ENCODE measurements at places on chromosomes 12 and 14.

- no peak for DNase-seq
These were observed 9.4 kb downstream of the AHNAK2 start for GRCh38 chr14:104968541-104969401.

- no peak for DNase-seq
These were observed 21.7 kb downstream of the GALNT16 start for GRCh38 chr14:69281450-69282169.

GRCh38 chr12:51334764-51335163, 10.8 kb upstream of the BIN2 start:
- DNase-seq = no peak

DNA sequence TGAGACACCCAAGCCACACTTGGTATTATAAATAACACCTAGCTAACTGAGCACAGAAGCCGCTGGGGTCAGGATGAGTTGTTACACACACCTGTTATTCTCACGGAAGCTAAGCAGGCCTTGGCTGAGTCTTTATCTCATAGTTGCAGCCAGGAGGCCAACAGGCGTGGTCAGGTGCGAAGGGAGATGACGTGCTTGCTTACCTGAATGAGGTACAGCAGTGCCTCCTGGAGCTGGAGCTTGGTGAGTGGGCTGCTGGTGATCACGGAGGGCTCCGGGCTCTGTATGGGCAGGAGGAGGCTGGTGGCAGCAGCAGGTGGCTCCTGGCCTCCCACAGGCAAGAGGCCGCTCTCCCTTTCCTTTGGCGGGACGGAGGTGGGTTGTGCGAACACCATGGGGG, 30.4 kb upstream of the CACNA2D4 start:
- no peak for DNase-seq

- no peak for DNase-seq
These were observed 197.7 kb upstream of the DDHD1 start for GRCh38 chr14:53350866-53351265.

GRCh38 chr12:130826151-130826801, 12.8 kb downstream of the STX2 start:
- DNase-seq = peak; percentile 84

- no peak for DNase-seq
These were observed 100.6 kb upstream of the BCL2L14 start for GRCh38 chr12:11970155-11970520.

- no peak for DNase-seq
These were observed 68.8 kb upstream of the CCDC91 start for GRCh38 chr12:28121433-28121832.

DNA sequence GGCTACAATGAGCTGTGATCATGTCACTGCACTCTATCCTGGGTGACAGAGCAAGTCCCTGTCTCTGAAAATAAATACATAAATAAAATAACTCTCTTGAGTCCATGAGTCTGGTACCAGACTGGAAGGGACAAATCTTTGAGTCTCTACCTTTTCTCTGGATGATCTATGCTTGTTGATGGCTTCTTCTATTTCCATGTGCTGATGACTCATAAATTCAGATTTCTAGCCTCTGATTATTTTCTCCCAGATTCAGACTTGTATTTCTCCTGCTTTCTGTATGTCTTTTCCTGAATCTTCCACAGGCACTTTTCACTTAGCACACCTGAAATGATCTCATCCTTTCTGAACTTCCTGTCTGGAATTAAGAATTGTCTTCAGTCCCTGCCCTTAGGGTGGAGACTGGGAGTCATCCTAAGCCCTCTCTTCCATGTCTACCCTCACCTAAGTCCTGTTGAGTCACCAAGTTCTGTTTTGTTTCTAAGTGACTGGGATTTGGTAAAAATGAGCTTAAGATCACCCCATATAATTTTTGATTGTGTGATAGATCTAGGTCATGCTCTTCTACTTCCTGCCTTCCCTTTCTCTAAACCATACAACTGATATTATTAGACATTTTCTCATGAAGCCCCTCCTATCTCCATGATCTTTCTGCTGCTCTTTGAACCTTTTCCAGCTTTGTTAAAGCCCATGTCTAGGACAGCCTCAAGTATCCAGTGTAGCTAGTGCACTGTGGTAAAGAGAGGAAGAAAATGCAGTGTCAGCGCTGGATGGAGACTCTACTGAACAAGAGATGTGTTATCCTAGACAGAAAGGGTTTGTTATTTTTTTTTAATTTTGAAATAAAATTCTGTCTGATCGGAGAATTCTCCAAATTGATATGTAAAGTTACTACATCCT, 13.1 kb downstream of the AKAP6 start:
- DNase-seq = no peak

DNA sequence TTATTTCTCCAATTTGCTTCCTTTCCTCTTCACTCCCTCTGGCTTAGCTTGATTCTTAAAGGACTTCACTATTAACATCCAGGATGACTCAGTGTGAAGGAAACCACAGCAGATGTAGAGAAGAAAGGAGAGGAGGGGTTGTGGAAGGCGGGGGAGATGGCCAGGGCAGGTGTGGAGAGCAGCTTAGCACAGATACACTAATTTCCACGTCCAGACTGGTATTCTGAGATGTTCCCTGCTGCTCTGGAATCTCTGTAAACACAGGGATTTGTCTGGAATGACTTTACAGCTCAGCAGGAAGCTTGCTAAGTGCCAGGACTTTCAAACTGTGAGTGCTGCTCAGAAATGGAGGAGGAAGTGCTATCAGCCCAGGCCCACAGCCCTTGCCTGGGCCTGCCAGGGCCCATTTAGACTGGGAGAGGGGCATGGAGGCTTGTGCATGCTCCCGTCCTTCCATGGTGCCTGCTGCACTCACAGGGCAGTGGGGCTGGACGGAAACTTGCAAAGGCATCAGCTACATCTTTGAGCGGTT, 202.5 kb upstream of the DDHD1 start:
- no peak for DNase-seq

GRCh38 chr14:63343878-63344277, 25.1 kb upstream of the GPHB5 start:
- DNase-seq = no peak

DNA sequence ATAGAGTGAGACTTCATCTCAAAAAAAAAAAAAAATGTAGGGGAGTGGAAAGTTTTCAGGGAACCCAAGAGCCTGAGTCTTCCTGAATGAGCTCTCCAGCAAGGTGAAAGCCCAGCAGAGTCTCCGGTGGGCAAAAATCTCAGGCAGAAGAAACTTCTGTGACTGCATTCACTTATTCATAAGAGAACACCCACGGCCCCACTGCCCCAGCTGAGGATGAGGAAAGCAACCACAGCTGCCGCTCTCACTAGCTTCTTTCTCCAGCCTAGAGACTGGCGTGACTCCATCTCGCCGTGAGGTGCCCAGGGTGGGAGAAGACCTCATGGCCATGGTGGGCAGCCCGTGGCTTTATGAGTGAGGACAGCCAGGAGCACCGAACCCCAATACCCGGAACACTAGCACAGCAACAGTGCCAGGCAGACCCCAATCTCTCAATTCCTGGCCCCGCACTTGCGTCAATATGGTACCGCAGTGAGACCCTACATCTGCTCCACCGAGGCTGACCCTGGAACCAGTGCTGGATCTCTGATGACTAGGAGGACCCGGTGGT, 29.7 kb upstream of the DYNC1H1 start:
- DNase-seq = no peak

DNA sequence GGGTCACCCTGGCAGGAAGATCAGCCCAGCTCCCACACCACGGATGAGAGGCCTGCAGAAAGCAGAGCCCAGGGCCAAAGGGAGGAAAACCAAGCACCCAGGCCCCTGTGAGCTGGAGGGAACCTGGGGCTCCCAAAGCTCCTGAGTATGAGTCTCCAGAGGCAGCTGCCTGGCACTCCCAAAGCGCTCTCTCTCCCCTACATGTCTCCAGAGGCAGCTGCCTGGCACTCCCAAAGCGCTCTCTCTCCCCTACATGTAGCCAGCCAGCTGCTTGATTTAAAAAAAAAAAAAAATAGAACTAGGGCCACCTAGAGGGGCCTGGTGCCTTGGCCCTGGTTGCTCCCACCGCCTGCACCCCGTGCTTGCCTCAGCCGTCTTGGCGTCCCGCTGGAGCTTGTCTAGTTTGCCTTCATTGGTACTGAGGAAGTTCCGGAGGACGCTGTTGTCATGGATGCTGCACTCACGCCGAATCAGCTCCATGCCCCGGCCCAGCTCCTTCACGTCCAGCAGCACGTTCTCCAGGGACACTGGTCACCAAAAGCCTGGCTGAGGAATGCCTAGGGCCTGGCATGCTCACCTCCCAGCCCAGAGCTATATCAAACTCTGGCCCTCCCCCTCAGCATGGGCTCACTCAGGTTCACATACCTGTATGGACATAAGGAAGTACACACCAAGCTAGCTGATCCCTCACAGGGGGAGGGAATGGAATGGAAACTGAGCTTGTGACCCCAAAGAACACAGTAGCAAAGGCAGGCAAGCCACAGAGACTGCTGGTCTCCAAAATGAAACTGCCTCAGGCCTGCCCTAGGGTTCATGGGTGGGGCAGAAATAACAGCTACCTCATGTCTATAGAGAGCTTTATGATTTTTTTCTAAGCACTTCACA, 24.7 kb downstream of the PRPF40B start:
- no peak for DNase-seq

- DNase-seq = no peak
These were observed 71.7 kb upstream of the PRICKLE1 start for GRCh38 chr12:42660968-42661937.

DNA sequence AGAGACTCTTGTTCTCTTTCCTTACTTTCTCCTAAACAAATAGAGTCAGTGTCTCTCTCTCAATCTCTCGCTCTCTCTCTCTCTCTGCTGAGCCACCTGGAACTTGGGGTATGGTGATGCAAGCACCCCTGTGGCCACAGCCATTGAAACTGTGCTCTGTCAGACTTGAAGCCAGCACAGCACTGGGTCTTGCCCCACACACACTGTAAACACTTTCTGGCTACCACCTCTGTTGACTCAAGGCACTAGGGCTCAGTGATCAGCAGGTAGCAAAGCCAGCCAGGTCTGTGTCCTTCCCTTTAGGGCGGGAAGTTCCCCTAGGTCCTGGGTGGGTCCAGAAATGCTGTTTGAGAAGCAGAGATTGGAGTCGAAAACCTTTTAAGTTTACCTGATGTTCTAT, 125.9 kb upstream of the GARIN6 start:
- DNase-seq = no peak

GRCh38 chr12:88182416-88182815, 40.3 kb downstream of the TMTC3 start:
- DNase-seq = no peak

DNA sequence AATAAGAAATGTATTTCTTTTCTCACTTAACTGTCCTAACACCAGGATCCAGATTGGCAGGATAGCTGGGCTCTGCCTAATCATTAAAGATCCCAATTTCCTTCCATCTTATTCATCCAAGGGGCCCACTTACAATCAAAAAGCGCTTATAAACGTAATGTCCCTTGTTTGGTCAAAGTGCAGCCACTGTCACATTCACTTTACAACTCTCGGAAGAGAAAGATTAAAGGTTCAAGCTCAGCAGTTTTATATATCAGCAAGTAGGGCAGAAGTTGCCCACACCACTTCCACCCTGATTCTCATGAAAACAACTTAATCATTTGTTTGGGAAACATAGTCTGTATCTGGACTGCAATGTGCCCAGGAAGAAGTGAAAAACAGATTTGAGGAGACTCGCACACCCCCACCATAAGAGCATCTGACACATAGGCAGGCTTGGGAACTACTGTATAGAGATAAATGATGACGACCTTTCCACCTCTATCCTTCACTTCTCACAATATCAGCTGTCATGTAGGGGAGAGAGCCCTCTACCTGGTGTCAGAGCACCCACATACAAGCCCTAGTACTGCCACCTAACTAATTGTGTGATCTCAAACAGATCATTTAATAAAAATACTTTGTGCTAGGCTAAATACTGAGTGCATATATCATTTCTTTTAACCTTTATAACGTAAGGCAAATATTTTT, 80.8 kb downstream of the CAPZA3 start:
- DNase-seq = no peak

GRCh38 chr12:132432721-132433577, 57.0 kb upstream of the FBRSL1 start:
- DNase-seq = no peak

DNA sequence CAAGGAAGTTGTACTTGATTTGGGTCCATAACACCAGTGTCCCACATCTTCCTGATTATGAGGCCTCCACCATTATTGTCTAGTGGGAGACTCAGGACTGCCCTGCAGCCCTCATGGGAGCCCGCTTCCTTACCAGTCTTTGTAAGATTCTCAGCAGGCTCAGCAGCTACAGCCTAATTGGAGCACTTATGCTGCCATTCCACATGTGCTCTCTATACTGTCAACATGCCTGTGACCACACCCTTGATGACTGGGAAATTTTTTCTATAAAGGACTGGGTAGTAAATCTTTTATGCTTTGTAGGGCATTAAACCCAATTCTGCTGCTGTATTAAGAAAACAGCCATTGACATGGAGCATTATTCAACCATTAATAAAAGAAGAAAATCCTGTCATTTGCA, 145.5 kb upstream of the IGF1 start:
- DNase-seq = no peak

DNA sequence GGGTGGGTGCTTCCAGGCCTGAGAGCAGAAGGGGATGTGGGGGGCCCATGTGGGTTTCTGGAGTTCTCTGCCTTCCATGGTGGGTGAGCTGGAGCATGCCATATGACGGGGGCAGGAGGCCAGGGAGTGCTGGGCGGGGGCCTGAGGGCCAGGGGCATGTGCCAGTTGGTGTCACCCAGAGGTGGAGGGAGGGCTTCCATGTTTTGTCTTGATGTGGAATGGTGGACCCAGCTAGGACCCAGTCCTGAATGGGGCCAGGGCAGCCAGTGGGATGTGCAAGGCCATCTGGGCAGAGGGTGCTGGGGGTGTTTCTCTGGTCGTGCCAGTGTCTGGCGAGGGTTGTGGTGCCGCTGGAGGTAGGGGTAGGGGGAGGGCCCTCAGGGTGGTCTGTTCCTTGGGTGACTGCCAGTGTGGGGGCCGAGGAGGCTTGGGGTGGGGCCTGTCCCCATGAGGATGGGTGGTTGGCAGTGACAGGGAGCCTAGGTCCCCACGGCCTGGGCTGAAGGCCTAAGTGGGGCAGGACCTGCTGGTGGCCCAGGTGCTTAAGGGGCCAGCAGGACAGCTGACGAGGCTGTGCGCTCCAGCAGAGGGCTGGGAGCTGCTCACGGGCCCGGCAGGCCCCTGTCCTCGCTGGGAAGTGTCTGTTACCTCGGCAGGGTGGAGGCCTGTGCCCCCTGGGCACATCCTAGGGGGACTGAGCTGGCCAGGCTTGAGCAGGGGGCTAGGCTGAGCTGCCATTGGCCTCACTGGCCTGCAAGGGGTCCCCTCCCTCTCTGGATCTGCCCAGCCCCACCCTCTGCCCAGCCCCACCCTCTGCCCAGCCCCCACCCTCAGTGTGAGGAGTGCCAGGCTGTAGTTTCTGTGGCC, 26.8 kb downstream of the CEP170B start:
- no peak for DNase-seq

- no peak for DNase-seq
These were observed 35.3 kb upstream of the TTC7B start for GRCh38 chr14:90851327-90852036.

All from natural killer cell (primary cell).